ENCODE measurements at places on chromosomes 11 and 22.

- DNase-seq = no peak
These were observed 13.2 kb upstream of the HEPHL1 start for GRCh38 chr11:94007906-94008305.

- no peak for DNase-seq
These were observed 82.7 kb downstream of the PGR start for GRCh38 chr11:101046947-101047346.

- DNase-seq = no peak
These were observed 434.3 kb downstream of the RAB38 start for GRCh38 chr11:87740968-87741367.

DNA sequence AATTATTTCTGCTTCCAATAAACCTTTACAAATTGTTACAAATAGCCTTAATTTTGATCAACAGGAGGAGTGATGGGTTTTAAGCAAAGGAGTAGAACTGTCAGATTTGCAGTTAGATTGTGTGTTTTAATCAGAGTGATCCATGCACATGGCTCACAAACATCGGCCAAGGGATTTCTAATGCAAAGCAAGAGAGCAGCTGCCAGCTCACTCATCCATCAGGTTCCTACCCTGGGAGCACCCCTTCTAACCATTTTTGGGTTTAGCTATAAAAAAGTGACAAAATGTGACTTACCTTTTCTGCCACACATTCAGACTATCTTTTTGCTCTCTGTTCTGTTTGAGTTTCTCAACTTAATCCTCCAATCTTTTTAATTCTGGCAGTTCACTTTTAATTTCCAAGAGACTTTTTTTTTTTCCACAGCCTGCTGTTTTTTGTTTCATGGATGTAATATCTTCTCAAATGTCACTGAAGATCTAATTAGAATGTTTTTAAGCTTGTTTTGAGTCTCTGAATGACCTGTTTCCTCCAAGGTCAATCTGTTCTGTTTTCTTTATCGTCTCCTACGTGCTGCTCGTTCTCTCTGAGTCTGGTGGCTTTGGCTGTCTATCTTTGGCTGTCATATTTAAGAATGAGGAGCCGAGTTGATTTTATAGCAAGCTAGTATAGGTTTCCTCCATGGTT, 6.0 kb downstream of the IZUMO1R start:
- DNase-seq = no peak

- no peak for DNase-seq
These were observed 2.5 kb upstream of the STK33 start for GRCh38 chr11:8596504-8597046.

- no peak for DNase-seq
These were observed 556 bp downstream of the CDCA5 start for GRCh38 chr11:65083134-65083833.

DNA sequence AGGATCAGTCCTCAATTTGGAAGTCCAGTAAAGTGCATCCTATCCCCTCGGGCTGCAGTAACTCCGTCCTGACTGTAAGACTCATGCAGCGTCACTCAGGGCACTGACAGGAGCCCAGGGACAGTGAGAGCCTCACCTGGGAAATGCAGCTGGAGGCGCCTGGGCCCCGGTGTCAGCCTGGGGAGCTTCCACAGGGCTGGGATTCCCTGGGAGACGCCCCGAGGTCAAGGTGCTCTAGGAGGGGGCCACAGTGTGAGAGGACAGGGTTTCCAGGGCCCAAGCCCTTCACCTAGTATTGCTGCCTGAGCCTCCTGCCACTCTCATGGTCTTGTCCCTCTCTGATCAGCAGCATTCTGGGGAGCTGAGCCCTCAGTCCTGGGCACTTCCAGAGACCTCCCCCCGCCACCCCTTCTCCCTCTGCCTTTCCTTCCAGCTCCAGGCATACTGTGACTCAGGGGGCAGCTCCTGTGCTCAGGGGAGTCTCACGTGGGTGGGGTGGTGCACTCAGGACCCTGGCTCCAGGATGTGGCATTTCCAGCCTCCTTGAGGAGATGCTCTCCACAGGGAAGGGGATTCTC, 99.1 kb upstream of the IGLL5 start:
- DNase-seq = no peak

GRCh38 chr22:50697667-50698506, 25.3 kb downstream of the SHANK3 start:
- no peak for DNase-seq

DNA sequence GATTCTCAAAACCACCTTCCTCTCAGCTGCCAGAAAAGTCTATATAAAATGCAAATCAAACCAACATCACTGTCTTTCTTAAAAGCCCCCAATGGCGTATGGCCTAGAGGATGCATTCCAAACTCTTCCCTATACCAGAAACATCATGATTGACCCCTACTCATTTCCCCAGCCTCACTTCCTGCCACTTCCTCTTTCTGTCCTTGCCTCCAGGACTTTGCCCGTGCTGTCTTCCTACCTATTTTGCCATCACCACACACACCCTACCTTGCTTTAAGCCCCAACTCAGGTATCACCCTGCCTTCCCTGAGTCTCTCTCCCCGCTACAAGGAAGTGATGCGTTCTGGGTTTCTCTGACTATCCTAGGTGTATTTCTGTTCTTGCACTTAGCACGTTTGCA, 8.1 kb downstream of the POU2AF2 start:
- no peak for DNase-seq

DNA sequence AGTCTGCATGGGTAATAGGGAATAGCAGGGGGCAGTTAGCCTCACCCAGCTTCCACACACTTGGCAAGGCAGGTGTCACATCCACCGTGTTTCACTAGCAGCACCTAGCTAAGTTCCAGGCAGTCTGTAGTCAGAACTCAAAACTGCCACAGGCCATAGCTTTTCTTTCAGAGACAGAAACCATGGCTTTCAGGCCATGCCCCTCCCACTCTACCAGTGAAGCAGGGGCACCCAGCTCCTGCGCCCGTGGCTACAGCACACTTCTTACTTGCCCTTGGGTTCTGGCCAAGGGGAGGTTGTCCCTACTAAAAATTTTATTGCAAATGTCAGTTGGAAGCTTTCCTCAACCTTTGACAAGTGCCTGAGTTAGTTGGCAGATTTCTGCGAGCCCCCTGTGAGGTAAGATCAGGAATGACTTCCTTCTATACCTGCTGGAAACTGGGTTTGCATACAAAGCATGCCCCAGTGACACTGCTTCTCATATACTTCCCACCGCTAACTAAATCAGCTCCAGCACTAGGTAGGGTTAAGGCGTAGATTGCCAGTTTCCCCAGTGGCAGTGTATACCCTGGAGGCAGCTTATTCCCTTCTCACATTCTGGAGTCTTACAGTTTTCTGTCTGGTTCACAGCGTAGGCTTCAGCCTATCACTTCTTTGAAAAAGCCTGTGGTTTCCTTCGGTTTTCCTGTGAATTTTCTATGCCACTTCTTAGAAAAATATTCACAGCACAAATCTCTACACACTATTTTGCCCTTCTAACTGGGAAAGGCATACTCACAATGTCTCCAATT, 139.0 kb upstream of the LUZP2 start:
- no peak for DNase-seq

GRCh38 chr11:115819014-115819413, 314.8 kb upstream of the CADM1 start:
- no peak for DNase-seq

DNA sequence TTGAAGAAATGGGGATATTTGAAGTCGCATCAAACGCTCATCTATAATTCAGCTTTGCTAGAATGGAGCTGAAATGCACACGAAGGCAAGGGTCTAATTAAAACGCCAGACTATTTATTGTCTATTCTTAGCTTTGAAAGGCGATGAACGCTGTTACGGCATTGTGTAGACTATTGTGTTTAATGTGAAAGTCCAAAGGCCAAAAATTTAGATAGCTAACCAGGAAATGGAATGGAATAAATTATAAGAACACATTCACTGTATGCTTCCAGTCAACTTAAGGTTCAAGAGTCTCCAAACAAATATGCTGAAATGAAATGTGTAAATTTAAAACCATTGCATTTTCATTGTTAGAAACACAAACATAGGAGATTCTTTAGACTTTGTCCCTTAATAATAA, 186.2 kb downstream of the CWF19L2 start:
- no peak for DNase-seq

- no peak for DNase-seq
These were observed 82.4 kb downstream of the DGCR2 start for GRCh38 chr22:19039796-19040280.

DNA sequence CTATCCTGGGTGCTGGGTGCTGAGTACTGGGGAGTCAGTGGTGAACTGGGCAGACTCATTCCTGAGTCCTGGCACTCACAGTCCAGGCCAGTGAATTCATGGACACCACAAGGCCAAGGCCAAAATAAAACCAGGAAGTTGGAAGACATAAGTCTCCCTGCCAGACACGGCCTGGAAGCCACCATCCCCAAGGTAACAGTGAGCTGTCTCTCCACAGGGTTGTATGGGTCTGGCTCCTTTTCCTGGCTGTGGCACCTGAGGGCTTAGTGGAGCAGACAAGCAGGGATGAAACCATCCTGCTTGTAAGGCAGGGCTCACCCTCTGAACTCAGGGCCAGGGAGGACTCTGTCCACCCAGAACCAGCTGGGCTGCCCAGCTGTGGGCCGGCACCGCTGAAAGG, 54.7 kb upstream of the ALX4 start:
- DNase-seq = no peak

- DNase-seq = no peak
These were observed 73.8 kb downstream of the TP53I11 start for GRCh38 chr11:44876906-44877305.

GRCh38 chr22:37028692-37029674, 9.4 kb downstream of the MPST start:
- DNase-seq = no peak

GRCh38 chr11:97107604-97108003, 717.8 kb downstream of the JRKL start:
- no peak for DNase-seq

DNA sequence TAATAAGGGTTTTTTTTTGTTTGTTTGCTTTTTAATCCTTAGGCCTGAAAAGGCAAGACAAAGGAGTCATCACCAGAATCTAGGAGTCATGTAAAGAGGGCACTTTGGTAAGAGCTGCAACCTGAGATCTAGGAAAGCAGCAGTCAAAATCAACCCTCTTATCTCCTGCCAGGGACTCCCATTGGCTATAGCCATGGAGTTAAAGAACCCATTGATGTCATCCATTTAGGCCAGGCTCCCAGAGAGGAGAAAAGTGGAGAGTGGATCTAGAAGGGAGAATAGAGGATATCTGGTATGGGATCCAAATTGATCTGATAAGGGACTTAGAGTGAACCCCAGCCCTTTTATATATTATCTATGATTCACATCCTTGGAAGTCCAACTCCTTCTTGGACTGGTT, 35.9 kb downstream of the ZNF215 start:
- no peak for DNase-seq

DNA sequence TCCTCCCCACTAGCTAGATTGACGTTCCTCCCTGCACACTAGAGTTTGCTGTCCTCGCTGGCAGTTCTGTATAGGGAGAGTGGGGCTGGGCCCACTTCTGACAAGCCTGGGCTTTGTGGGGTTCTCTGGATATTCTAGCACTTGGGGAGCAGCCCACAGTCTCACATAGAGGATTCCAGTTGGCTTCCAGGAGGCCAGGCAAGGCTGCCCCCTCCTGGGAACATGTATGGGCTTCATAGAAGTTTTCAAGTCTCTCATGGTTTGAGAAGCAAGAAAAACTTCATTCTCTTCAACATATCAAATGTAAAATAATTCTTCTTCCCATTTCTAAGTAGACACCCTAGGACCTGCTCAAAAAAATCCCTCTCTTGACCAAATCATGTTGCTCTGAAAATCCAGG, 87.5 kb downstream of the NAV2 start:
- no peak for DNase-seq

DNA sequence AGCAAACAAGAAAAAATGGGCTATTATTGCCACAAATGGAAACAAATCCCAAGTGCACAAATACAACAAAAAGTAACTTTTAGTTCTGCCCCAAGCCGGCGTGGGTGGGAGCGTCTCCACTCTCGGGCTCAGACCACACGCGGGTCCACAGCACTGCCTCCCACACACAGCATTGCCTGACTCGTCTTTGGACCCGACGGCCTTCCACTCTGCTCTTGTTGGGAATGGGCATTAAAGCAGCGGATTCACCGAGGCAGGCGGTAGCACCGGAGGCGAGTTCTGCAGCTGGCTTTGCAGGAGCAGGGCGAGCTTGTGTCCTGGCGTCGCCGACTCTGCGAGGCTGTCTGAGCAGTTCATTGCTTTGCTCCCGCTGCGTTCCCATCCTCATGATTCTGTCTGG, 23.0 kb downstream of the NADSYN1 start:
- no peak for DNase-seq

GRCh38 chr11:113401718-113402117, 14.1 kb downstream of the ANKK1 start:
- peak; percentile 8 for DNase-seq

GRCh38 chr11:67126986-67127385, 7.9 kb downstream of the KDM2A start:
- DNase-seq = no peak

DNA sequence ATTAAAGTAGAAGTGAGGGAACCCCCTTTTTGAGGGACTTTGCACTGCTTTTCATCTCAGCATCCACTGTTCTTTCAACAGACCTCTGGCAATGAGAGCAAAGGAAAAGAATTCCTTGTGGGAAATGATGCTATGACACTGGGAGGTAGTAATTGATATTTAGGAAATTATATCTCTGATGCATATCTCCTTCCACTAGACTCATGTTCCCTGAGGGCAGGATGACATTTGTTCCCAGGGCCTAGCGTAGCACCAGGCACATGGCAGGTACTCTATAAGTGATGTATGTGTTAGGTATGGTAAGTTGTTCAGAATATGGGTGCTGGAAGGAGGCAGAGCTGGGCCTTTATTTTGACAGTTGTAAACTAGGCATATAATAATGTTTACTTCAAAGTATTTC, 142.9 kb downstream of the CCDC81 start:
- DNase-seq = no peak

GRCh38 chr11:58006940-58007339, 16.7 kb upstream of the OR9Q1 start:
- peak; percentile 28 for DNase-seq

DNA sequence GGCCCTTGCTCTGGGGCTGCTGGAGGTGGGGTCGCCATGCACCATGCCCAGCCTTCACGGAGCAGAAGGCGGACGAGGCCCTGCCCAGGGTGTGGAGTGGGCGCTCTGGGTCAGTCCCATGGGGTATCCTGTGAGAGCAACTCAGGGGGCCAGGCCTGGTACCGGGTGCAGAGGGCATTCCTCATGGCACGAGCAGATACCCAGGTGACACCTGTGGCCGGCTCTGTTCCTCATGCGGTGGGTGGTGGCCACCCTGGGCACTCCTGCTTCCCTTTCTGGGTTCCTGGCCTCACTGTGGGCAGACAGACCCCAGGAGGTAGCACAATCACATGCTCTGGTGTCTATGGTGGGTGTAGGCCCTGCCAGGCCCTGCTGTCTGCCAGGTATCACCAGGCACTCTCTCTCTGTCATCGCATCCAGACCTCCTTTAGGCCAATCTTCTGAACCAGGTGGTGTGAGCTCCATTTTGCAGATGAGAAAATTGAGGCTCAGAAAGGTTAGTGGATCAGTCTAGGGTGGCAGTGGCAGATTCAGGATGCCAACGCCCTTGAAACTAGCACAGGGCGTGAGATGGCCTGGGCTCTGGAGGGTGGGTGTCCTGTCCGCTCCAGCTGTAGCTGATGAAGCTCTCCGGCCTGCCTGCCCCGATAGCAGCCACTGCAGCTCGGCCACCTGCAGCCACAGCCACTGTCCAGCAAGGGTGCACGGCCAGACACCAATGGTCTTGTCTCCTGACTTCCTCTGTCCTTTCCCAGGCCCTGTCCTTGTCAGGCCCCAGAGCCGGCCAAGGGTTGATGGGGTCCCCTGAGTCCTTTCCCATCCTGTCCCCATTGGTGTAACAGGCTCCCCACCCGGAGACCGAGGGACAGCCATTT, 15.1 kb downstream of the DGKZ start:
- no peak for DNase-seq
